Cardiac muscle cell (in vitro differentiated cells and primary cell): ENCODE measurements at places on chromosomes 4 and X. TPM values are rescaled to one million over a fixed set of nuclear protein-coding genes. Genes with fewer than 3 reads are reported as not detected.

Gene SPOCK3
- 1.3 and 4.2 TPM in 2 replicates for polyA plus RNA-seq

Gene VSIG1
- polyA plus RNA-seq, result not detected in 2 replicates

Gene TKTL1
- polyA plus RNA-seq, result not detected in 2 replicates

Gene SLITRK2
- polyA plus RNA-seq, result not detected in 2 replicates

Gene CDKL2
- polyA plus RNA-seq, result 2.0 and 4.4 TPM in 2 replicates

Gene NOX1
- polyA plus RNA-seq, result 6.4 and 6.7 TPM in 2 replicates

Gene AMTN
- polyA plus RNA-seq, result 0.53 TPM in 1 of 2 replicates, not detected in the other

Gene PCDH11X
- 1.4 and 2.0 TPM in 2 replicates for polyA plus RNA-seq

Gene TLR6
- polyA plus RNA-seq, result 0.29 TPM in 1 of 2 replicates, not detected in the other

Gene MND1
- 6.5 and 15.9 TPM in 2 replicates for polyA plus RNA-seq

Gene S100G
- polyA plus RNA-seq, result not detected in 2 replicates

Gene WNK3
- polyA plus RNA-seq, result 5.2 and 8.3 TPM in 2 replicates

Gene CASP6
- 45.6 and 47.1 TPM in 2 replicates for polyA plus RNA-seq

Gene IGSF1
- 6.5 and 7.5 TPM in 2 replicates for polyA plus RNA-seq

Gene RAB39B
- 3.0 and 4.2 TPM in 2 replicates for polyA plus RNA-seq

Gene STOX2
- 5.3 and 6.4 TPM in 2 replicates for polyA plus RNA-seq

Gene PPP2R2C
- polyA plus RNA-seq, result not detected in 2 replicates

Gene IGFBP7
- 68.9 and 76.5 TPM in 2 replicates for polyA plus RNA-seq

Gene SPIN4
- polyA plus RNA-seq, result 5.0 and 6.9 TPM in 2 replicates

Gene ASB11
- polyA plus RNA-seq, result 0.66 and 1.7 TPM in 2 replicates

Gene ADGRG2
- 1.4 and 3.1 TPM in 2 replicates for polyA plus RNA-seq

Gene PPP1R2C
- not detected in 2 replicates for polyA plus RNA-seq

Gene VCX3A
- 0.35 and 0.41 TPM in 2 replicates for polyA plus RNA-seq

Gene MAGEA3
- polyA plus RNA-seq, result not detected in 2 replicates

Gene P2RY4
- polyA plus RNA-seq, result 0.17 TPM in 1 of 2 replicates, not detected in the other

Gene DDX53
- not detected in 2 replicates for polyA plus RNA-seq

Gene NDST3
- polyA plus RNA-seq, result 0.07 TPM in 1 of 2 replicates, not detected in the other

Gene PCDH10
- polyA plus RNA-seq, result 0.50 and 0.57 TPM in 2 replicates

Gene ARHGAP6
- 10.5 and 14.9 TPM in 2 replicates for polyA plus RNA-seq

Gene CT55
- not detected in 2 replicates for polyA plus RNA-seq

Gene SPANXN1
- polyA plus RNA-seq, result not detected in 2 replicates

Gene RENBP
- polyA plus RNA-seq, result 7.4 and 8.7 TPM in 2 replicates

Gene CENPE
- 3.5 and 19.2 TPM in 2 replicates for polyA plus RNA-seq

Gene FRAS1
- polyA plus RNA-seq, result 4.4 and 8.0 TPM in 2 replicates
